Activated CD4-positive, alpha-beta memory T cell treated with anti-CD3 and anti-CD28 coated beads for 36 hours (primary cell): ENCODE measurements at places on chromosomes 5 and 9.

GRCh38 chr9:26748449-26749058 is 144.0 kb downstream of the CAAP1 start:
- H3K36me3 ChIP-seq = no peaks in the 10 kb centered on the region
- H3K27ac ChIP-seq = no peak overlapping the region
- DNase-seq = no peak

DNA sequence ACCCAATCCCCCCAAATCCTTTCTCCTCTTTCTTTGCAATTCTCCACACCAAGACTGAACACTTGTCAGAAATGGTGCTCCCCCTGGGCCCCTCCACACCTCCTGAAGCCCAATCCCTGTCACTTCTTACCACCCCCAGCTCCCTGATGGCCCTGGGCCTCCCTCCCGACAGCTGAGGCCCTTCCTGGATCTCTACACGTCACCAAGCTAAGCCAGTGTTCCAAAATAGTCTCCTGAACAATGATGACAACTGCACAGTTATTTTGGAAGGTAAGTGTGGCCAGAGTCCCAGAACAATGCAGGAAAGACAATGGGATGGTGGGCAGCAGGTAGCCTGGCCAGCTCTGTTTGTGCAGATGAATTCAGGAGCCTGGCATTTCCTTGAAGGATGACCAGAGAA is 63.7 kb upstream of the PRSS3 start:
- no peaks in the 10 kb centered on the region for H3K36me3 ChIP-seq
- H3K27me3 ChIP-seq = peaks cover 41% of the 10 kb centered on the region
- no peaks in the 10 kb centered on the region for H3K4me1 ChIP-seq
- DNase-seq = no peak
- H3K27ac ChIP-seq = no peak overlapping the region

DNA sequence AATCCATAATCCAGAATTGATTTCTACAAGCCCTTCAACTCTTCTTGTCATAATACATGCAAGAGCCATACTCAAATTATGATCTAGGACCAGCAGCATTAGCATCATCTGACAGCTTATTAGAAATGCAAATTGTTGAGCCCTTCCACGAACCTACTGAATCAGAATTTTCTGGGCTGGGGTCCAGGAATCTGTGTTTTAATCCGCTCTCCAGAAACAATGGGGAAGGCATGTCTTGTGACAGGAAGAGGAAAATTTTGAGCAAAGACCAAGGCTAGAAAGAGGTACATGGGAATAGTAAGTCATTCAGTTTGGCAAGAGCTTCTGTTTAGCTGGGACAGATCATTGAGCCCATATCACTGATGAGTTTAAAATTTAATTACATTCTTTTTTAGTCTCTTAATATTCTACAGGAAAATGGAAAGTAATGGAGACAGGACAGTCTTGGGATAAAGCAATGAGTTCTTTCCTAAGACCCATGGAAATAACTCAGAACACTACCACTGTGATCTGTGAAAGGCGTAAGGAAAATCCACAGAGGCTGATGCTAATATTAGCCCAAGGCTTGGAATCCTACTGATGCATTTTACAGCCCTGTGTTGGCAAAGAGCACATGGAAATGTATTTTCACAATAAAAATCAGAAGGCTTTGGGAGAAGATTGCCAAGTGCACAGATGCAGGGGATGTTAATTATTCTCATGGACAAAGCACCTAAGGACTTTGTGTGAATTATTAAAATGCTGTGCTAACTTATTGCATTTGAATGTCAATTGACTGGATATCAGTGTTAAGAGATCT is 73.7 kb upstream of the STK32A start:
- H3K4me1 ChIP-seq = no peaks in the 10 kb centered on the region
- no peak overlapping the region for H3K27ac ChIP-seq
- H3K27me3 ChIP-seq = peaks cover 2% of the 10 kb centered on the region
- no peak for DNase-seq
- H3K4me3 ChIP-seq = no peak overlapping the region

DNA sequence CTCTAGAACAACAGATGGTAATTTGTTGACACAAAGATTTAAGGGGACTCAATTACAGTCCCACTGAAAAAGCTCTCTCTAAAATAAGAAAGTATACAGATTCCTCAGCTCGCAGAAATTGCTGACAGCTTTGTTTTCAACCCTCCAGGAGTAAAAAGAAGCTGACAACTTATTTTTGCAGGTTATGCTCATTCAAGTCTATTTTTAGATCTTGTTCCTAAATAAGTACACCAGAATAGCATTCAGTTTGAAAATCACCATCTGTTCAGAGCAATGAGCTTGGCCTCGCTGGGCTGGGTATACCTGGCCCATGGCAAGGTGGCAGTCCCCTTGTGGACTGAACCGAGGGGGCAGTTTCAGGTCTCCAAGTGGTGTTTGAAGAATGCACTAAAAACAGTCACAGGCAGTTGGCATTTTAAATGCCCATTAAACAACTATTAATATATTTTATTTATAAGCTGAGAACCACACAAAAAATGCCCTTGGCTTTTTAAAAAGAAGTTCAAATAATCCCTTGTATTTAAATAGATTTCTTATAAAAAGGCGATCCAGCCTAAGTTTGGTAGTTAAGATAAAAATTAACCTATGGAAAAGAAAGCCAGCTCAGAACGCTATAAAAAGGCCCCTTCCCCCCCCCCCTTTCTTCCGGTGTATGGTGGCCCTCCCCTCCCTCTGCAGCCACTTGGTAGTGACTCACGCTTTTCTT is 169.2 kb downstream of the AUH start:
- H3K4me1 ChIP-seq = peaks cover 57% of the 10 kb centered on the region
- peak overlapping the region; percentile 77 for H3K4me3 ChIP-seq
- peak; percentile 54 for DNase-seq
- no peaks in the 10 kb centered on the region for H3K27me3 ChIP-seq
- H3K36me3 ChIP-seq = peaks cover 17% of the 10 kb centered on the region

DNA sequence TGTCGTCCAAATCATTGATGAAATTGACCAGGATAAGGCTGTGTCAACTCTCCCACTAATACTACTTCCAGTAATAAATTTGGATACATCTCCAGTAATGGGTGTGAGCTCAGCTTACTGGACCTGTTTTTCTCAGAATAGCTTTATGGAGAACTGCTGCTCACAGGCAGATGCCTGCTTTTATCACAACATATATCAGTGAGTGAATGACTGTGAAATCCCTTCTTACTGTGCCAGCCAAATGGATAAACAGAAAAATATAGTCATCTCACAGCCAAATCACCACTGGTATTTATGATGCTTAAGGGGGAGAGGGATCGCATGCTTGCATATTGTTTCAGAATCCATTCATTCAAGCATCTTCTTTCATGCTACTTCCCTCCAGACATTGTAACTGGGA is 148.4 kb upstream of the PAPPA start:
- no peak overlapping the region for H3K27ac ChIP-seq
- H3K27me3 ChIP-seq = no peaks in the 10 kb centered on the region
- DNase-seq = no peak

- H3K4me1 ChIP-seq = peaks cover 6% of the 10 kb centered on the region
- peaks cover 9% of the 10 kb centered on the region for H3K36me3 ChIP-seq
- DNase-seq = no peak
- peak overlapping the region; percentile 90 for H3K4me3 ChIP-seq
Observed at GRCh38 chr5:69188811-69189161, 597 bp upstream of the CENPH start.

GRCh38 chr9:123368023-123368422 is 12.0 kb downstream of the CRB2 start:
- H3K4me3 ChIP-seq = no peak overlapping the region
- H3K36me3 ChIP-seq = no peaks in the 10 kb centered on the region
- no peak overlapping the region for H3K27ac ChIP-seq
- peaks cover 5% of the 10 kb centered on the region for H3K4me1 ChIP-seq
- DNase-seq = no peak

GRCh38 chr5:158724521-158725188 is 375.1 kb downstream of the EBF1 start:
- no peak overlapping the region for H3K4me3 ChIP-seq
- no peak overlapping the region for H3K27ac ChIP-seq
- no peak for DNase-seq
- no peaks in the 10 kb centered on the region for H3K36me3 ChIP-seq
- H3K4me1 ChIP-seq = no peaks in the 10 kb centered on the region
- peaks cover 13% of the 10 kb centered on the region for H3K27me3 ChIP-seq
